ENCODE measurements at places on chromosomes 1 and 21. TPM values are rescaled to one million over a fixed set of nuclear protein-coding genes. Genes with fewer than 3 reads are reported as not detected.

DNA sequence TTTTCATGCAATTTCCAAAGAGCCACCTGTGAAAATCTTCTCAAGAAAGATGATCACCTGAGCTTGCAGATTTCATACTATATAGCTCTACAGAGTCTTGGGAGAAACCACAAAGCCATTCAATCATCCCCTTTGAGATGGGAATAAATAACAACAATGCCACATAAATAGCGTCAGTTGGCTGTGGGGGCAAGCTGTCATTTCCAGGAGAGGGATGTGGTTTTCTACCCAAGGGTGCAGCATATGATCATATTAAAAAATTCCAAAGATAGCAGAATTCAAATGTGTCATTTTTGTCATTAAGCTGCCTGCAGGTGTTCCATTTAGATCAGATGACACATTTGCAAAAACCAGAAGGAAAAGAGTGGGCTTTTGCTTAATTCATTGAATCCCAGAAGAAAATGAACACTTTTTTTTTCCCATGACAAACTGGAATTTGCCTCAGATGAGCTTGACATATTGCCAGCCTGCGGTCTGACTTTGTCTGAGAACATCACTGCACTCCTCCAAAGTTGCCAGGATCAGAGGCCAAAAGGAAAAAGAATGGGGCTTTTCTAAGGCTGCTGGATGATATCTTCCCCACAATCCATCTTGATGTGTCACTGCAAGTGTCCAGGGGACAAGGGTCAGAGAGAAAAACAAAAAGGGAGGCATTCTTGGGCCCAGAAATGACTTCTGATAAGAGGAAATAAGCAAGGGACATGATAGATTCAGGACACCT lies 314.1 kb upstream of the USP25 start:
- H3K4me3 ChIP-seq, result no peak overlapping the region
- H3K27me3 ChIP-seq, result no peaks in the 10 kb centered on the region
- no peaks in the 10 kb centered on the region for H3K36me3 ChIP-seq
- H3K4me1 ChIP-seq, result no peaks in the 10 kb centered on the region
- DNase-seq, result no peak

DNA sequence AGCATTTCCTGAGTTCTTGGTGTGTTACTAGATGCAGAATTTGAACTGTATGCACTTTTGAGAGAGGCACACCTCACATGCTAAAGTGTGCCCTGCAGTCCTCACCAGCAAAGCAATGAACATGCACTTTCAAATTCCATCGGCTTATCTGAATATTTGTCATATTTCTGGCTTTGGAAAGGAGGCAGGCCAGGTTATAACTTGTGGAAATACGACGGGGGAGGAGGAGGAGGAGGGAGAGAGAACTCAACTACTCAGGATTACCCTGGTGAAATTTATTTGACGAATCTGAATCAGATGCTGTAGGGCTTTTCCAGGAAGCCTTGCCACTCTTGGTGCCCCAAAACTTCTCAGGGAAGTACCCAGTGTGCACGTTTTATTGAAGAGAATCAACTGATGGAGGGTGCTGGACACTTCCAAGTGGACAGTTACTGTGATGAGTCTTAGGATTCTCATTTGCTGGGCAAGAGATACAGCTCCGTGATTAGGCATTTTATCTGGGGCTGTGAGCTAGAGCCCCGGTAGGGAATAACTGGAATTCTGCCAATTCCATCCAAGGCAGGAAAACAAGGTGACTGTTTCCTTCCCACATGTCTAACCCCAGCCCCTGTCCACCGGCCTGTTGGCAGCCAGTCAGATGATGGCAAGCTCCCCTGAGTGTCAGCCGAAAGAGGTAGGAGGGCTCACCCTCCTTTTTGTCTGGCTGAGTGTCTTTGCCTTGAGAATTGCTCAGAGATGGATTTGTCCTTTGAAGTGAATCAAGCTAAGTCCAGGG lies 3.8 kb downstream of the PDPN start:
- no peak overlapping the region for H3K4me3 ChIP-seq
- no peaks in the 10 kb centered on the region for H3K27me3 ChIP-seq
- H3K36me3 ChIP-seq, result no peaks in the 10 kb centered on the region

Gene NTMT2
- total RNA-seq, result not detected

GRCh38 chr1:53390261-53390660 lies 62.4 kb upstream of the LRP8 start:
- peaks cover 23% of the 10 kb centered on the region for H3K27me3 ChIP-seq
- no peak overlapping the region for H3K27ac ChIP-seq
- no peak for DNase-seq
- no peaks in the 10 kb centered on the region for H3K36me3 ChIP-seq
- H3K4me1 ChIP-seq, result no peaks in the 10 kb centered on the region
- H3K4me3 ChIP-seq, result no peak overlapping the region

Gene GBP1
- total RNA-seq, result 108 TPM

Gene ZMPSTE24
- total RNA-seq, result 28.9 TPM

DNA sequence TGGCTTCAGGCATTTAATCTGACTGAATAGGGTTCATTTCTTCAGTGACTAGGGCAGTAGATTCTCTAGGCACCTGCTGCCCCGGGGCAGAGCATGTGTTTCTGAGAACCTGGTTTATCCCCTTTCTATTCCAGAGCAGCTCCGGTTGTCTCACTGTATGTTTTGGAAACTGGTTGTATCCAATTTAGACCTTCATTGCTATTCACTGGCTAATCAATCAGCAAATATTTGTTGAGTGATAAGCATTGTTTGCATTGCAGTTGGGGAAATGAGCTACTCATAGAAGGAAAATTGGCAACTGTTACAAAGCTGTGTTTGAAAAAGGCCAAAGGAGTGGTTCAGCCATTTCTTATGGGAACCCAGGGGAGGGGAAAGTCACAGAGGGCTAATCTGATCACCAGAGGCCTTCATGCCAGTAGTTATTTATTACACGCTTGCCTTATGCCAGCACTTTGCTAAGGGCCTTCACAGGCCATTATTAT lies 2.9 kb downstream of the QSOX1 start:
- H3K27ac ChIP-seq, result peak overlapping the region; percentile 99
- no peak for DNase-seq
- peaks cover 35% of the 10 kb centered on the region for H3K36me3 ChIP-seq
- H3K27me3 ChIP-seq, result no peaks in the 10 kb centered on the region
- peak overlapping the region; percentile 94 for H3K4me3 ChIP-seq
- peaks cover 18% of the 10 kb centered on the region for H3K4me1 ChIP-seq

- H3K36me3 ChIP-seq, result no peaks in the 10 kb centered on the region
- DNase-seq, result no peak
- no peaks in the 10 kb centered on the region for H3K4me1 ChIP-seq
Measured at GRCh38 chr1:165112260-165112659, 244.3 kb downstream of the LMX1A start.

DNA sequence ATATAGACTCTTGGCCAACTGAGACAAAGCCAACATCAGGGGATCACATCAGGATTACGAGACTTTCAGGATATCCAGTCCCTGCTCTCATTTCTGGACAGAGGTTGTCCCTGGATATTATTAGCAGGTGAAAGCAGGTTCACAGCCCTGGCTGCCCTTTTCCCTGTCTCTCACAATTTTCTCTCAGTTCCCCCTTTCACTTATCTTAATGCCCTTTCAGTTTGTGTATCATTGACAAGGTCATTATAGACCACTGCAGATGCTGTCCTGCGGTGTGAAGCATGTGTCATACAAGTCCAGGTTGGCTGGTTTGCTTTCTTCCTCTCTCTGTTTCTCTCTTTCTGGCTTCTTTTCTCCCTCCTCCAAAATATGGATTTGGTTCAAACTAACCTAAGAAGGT lies 2.1 kb upstream of the KLHDC9 start:
- H3K4me3 ChIP-seq, result no peak overlapping the region
- H3K36me3 ChIP-seq, result peaks cover 3% of the 10 kb centered on the region
- H3K27me3 ChIP-seq, result no peaks in the 10 kb centered on the region
- DNase-seq, result no peak
- no peak overlapping the region for H3K27ac ChIP-seq

- H3K27ac ChIP-seq, result no peak overlapping the region
- no peaks in the 10 kb centered on the region for H3K36me3 ChIP-seq
- H3K4me1 ChIP-seq, result no peaks in the 10 kb centered on the region
- peaks cover 10% of the 10 kb centered on the region for H3K27me3 ChIP-seq
- no peak for DNase-seq
Measured at GRCh38 chr1:183435497-183435896, 17.3 kb upstream of the NMNAT2 start.

Gene CFAP107
- not detected for total RNA-seq

DNA sequence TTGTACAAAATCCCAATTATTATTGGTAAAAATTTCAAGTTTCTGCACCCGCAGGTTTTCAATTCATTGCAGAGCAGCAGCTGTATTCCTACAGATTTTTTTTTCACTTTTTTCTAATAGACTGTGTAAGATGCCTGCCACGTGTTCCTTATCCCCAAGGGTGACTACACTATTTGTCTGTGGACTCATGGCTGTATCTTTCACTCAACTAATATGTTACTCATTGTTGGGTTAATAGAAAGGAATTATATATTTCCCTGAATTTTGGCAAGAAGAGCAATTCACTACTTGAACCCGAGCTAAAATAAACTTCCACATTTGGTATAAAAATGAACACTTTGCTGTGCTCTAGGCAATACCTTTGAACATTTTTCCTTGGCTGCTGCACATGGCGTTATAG lies 158.7 kb downstream of the NCAM2 start:
- no peak overlapping the region for H3K4me3 ChIP-seq
- peak; percentile 51 for DNase-seq
- no peaks in the 10 kb centered on the region for H3K27me3 ChIP-seq
- no peaks in the 10 kb centered on the region for H3K36me3 ChIP-seq

Gene CRNN
- total RNA-seq, result not detected

- DNase-seq, result no peak
- no peaks in the 10 kb centered on the region for H3K4me1 ChIP-seq
- no peak overlapping the region for H3K4me3 ChIP-seq
- no peaks in the 10 kb centered on the region for H3K27me3 ChIP-seq
- no peak overlapping the region for H3K27ac ChIP-seq
Measured at GRCh38 chr1:50893466-50893865, 66.6 kb downstream of the FAF1 start.

Gene POU3F1
- not detected for total RNA-seq

GRCh38 chr1:41021526-41022308 lies at the start of gene SLFNL1:
Gene SLFNL1, minus strand, starts transcription at chr1:41021725. Its CDS starts 1,065 bp downstream, at chr1:41020660.
- H3K36me3 ChIP-seq, result peaks cover 14% of the 10 kb centered on the region
- DNase-seq, result peak; percentile 37
- H3K4me1 ChIP-seq, result peaks cover 5% of the 10 kb centered on the region
- no peak within 1 kb of the TSS for H3K27ac ChIP-seq
- H3K27me3 ChIP-seq, result no peaks in the 10 kb centered on the region

GRCh38 chr1:19365721-19366120 lies 53.6 kb downstream of the SLC66A1 start:
- peaks cover 23% of the 10 kb centered on the region for H3K36me3 ChIP-seq
- H3K27me3 ChIP-seq, result no peaks in the 10 kb centered on the region
- H3K4me3 ChIP-seq, result no peak overlapping the region
- no peak overlapping the region for H3K27ac ChIP-seq
- H3K4me1 ChIP-seq, result peaks cover 6% of the 10 kb centered on the region

Gene BSND
- not detected for total RNA-seq

GRCh38 chr1:172343240-172344160 lies 77.0 kb upstream of the C1orf105 start:
- no peaks in the 10 kb centered on the region for H3K36me3 ChIP-seq
- peaks cover 9% of the 10 kb centered on the region for H3K4me1 ChIP-seq
- peak overlapping the region; percentile 56 for H3K27ac ChIP-seq
- DNase-seq, result peak; percentile 91
- no peaks in the 10 kb centered on the region for H3K27me3 ChIP-seq

DNA sequence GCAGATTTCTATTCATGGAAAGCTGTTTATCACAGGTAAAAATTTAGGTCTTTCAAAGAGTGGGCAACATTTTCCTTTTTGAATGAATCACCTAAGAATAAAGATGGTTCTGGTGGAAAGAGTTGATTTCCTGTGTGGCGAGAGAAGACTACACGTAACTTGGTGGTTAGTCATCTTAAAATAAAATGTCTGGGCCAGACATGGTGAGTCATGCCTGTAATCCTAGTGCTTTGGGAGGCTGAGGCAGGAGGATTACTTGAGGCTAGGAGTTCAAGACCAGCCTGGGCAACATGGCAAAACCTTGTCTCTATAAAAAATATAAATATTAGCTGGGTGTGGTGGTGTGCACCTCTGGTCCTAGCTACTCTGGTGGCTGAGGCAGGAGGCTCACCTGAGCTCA lies 65.7 kb downstream of the DISP1 start:
- H3K36me3 ChIP-seq, result no peaks in the 10 kb centered on the region
- H3K27me3 ChIP-seq, result no peaks in the 10 kb centered on the region
- H3K4me1 ChIP-seq, result no peaks in the 10 kb centered on the region
- H3K27ac ChIP-seq, result no peak overlapping the region
- H3K4me3 ChIP-seq, result no peak overlapping the region

GRCh38 chr1:214332946-214333798 lies 52.2 kb downstream of the SMYD2 start:
- DNase-seq, result peak; percentile 65
- H3K27ac ChIP-seq, result peak overlapping the region; percentile 65
- no peaks in the 10 kb centered on the region for H3K27me3 ChIP-seq
- H3K4me3 ChIP-seq, result no peak overlapping the region
- H3K36me3 ChIP-seq, result peaks cover 3% of the 10 kb centered on the region

Gene SPRR5
- total RNA-seq, result not detected

DNA sequence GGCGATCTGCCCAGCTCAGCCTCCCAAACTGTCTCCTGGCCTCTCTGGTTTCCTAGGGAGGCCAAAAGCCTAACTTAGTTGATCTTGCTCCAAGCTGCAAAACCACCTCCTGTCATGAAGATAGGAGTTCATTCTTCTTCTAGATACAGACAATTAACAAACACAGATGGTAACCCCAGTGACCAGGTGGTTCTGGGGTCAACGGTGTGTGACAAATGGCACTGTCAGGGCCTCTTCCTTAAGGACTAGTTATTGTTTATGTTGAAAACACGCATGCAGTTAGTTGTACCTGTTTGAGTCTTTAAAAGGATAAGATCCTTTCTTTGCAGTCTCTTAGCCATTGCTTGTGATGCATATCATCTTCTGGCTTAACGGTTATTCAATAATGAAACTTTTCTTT lies 4.6 kb upstream of the UMODL1 start:
- DNase-seq, result no peak
- no peaks in the 10 kb centered on the region for H3K36me3 ChIP-seq
- no peak overlapping the region for H3K27ac ChIP-seq
- no peak overlapping the region for H3K4me3 ChIP-seq
- H3K4me1 ChIP-seq, result no peaks in the 10 kb centered on the region

DNA sequence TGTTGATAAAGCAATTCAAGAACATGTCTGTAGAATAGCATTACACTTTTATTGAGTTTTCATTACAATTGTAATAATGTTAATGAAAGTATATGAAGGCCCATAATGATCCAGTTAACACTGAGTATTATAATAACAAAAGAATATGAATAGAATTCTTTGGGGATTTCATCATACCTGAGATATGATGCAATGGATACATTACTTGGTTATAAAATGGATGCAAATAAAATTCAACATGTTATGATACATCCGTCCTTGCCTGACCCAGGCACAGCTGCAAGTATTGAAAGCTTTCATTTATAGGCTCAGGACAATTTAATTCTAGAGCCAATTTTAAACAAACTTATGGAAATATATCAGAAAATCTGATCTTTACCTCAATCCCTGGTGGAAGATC lies 8.2 kb upstream of the KCNA3 start:
- H3K36me3 ChIP-seq, result no peaks in the 10 kb centered on the region
- peaks cover 6% of the 10 kb centered on the region for H3K4me1 ChIP-seq
- no peak overlapping the region for H3K27ac ChIP-seq
- no peak overlapping the region for H3K4me3 ChIP-seq
- DNase-seq, result no peak
